ENCODE measurements at places on chromosomes 7 and 10. TPM values are rescaled to one million over a fixed set of nuclear protein-coding genes. Genes with fewer than 3 reads are reported as not detected.

Gene DUSP5
- 6.6 TPM for total RNA-seq

Gene NKX2-3
- total RNA-seq = not detected

Gene TFPI2
- total RNA-seq = 0.23 TPM

Gene HGF
- not detected for total RNA-seq

Gene IGFBP1
- 0.38 TPM for total RNA-seq

Gene AZGP1
- total RNA-seq = 0.56 TPM

GRCh38 chr10:126598009-126598408 lies 72.5 kb downstream of the C10orf90 start:
- no peaks in the 10 kb centered on the region for H3K36me3 ChIP-seq
- H3K27ac ChIP-seq = no peak overlapping the region
- H3K27me3 ChIP-seq = peaks cover 3% of the 10 kb centered on the region
- no peak for DNase-seq
- H3K4me3 ChIP-seq = no peak overlapping the region
- H3K4me1 ChIP-seq = no peaks in the 10 kb centered on the region

Measured in T-cell (primary cell).